CD8-positive, alpha-beta T cell (primary cell): ENCODE measurements at places on chromosomes 2 and 18.
A peak's percentile ranks its signal among the peaks of the same experiment; 100 is the strongest.

DNA sequence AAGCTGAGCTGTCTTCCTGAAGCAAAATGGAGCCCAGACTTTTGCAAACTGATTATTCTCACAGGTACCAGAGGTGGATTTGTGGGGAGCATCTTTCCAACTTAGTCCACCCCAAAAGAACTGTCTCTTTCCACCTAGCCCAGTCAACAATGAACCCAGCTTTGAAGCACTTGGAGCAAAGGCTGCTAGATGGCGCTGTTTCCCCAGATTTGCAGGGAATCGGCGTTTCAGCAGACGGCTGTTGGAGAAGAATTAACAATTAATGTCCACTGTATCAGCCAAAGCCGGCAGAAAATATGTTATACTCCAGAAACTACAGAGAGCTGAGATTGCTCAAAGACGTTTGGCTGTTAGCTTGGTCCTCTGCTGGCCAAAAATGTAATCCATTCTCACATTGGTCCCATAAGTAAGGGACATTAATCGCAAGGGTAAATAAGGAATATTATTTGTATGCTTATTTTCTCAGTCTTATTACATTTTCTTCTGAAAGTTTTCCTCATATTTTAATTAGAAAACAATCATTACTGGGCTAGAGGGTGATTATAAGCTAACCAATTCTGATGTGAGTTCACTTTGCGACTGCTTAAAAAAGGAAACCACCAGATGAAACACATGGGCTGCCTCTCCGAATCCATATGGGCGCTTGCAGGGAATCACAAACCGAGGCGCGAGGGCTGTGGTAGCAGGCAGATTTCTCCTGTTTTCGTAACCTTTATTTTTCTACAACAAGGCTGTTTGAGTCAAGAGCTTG, 423.8 kb upstream of the MEX3C start:
- peak; percentile 6 for DNase-seq

DNA sequence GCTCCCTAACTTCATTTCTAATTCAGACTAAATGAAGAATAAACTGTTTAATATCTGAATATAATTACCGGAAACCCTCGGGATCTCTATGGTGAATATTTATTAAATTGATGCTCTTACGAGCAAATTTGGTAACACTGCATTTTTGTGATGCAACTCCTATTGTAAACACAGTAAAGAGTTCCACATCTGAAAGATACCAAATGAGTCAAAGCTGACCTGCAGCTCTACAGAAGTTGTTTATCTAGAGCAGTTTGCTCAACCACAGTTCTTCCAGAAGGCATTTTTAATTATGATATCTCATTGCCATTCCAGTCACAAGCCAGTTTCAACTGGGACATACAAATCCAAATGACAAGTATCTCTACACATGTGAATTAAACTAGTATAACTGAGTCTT, 129.7 kb downstream of the PKP4 start:
- DNase-seq: no peak

GRCh38 chr2:180707884-180708205, 272.6 kb upstream of the UBE2E3 start:
- DNase-seq: no peak

DNA sequence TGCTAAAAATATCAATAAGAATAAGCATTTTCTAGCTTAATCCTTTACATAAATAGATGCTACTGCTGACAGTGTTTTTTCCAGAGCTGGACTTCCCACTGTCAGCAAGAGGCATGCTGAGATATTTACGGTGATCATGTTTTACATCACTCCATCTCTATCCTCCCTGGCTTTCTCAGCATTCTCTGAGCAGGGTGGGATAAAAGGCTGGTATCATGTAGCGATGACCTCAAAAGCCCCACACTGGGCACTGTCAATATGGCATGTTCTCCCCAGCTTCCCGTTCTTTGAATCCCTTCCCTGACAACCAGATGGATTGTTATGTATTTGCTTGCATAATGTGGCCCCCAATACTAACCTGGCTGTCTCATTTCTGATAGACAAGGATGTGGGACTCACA, 83.2 kb upstream of the EPHA4 start:
- no peak for DNase-seq

DNA sequence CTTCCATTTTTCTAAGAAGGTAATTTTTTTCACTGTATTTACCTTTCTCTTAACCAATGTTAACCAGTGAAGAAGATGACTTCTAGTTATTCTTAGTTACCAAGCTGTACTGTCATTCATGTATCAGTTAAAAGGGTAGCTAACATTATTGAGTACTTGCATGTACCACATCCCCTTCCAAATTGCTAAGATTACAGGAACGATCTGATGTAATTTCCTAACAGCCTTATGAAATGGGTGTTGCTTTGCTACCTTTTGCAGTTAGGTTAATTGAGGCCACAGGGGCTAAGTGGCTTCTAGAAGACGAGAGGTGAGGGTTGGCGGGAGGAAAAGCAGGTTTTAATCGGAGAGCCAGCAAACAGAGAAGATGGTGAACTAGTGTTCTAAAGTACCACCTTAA, 1.8 kb upstream of the SULT6B1 start:
- no peak for DNase-seq

DNA sequence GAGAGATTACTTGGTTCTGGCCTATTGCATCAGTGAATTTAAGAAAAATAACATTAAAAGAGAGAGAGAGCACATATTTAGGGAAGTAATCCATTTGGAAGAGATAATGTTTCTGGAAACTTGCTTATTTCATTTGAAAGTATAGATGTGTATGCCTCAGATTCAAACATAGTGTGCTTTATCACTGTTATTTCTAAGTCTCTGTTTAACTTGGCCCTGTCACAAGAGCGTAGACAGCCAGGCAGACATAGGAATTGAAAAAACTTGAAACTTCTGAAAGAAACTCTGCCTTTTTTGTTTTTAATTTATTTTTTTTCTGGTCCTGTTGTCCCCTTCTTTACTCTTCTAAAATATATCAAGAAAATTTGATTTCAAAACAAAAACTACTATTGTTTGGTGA, 849.1 kb downstream of the CNTNAP5 start:
- no peak for DNase-seq

DNA sequence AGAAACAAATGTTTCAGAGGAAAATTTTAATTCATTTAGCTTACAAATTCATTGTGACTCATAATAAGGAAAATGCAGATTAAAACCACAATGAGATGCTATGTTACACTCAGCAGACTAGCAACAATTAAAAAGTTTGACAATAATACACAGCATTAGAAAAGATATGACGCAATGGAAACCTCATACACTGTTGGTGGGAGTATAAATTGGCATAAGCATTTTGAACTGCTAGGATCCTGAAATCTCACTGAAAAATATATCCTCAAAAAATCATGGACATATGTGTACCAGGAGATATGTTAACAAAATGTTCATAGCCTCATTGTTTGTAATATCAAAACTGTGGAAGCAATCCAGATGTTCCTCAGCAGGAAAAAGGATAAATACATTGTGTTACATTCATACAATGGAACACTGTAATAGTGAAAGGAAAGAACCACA, 13.7 kb downstream of the CALCRL start:
- DNase-seq: no peak

DNA sequence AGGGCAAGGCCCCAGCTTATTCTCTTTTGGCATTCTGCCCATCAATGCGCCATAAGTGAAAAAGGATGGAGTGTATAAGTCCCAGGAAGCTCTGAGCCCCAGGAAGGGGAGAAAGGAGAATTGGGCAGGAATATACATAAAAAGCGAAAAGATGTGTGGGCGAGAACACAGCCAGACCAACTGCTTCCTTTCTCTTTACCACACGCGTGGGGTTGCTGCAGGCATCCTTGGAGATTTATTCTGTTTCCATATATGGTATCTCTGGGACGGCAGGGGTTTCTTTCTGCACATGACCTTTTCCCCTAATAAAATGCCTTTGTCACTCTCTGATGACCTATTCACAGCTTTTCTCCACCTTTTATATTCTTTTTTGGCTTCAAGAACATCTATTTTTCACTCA, 440.5 kb downstream of the NBAS start:
- no peak for DNase-seq

GRCh38 chr2:41955316-41956043, 92.3 kb upstream of the PKDCC start:
- DNase-seq: no peak

- DNase-seq: no peak
These were observed 144.7 kb upstream of the CREB1 start for GRCh38 chr2:207385076-207385475.

- no peak for DNase-seq
These were observed 10.7 kb upstream of the IL1RL2 start for GRCh38 chr2:102176172-102176571.

GRCh38 chr2:167147271-167147941, 259.1 kb downstream of the XIRP2 start:
- no peak for DNase-seq

DNA sequence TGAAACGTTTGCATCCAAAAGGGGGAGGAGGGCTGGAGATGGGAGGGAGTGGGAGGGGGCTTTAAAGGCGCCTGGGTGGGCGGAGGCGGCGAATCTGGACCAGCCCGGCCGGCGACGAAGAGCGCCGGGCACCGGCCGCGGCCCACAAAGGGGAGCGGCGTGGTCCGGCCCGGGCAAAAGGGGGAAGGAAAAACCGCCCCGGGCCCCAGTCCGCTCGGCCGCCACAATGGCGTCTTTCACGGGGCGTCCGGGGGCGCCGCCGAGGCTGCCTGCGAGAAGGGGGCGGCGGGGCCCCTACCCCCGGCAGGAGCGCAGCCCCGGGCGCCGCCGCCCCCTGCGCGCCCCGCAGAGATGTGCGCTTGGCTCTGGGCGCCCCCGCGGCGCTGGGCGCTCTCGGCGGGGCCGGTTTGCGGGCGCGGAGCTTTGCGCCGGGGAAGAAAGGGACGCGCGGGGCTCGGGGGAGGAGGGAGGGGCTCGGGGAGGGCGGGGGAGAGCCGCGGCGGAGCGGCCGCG, 108.1 kb upstream of the KCTD1 start:
- no peak for DNase-seq

- DNase-seq: no peak
These were observed 6.7 kb downstream of the CWC22 start for GRCh38 chr2:180000434-180000833.

DNA sequence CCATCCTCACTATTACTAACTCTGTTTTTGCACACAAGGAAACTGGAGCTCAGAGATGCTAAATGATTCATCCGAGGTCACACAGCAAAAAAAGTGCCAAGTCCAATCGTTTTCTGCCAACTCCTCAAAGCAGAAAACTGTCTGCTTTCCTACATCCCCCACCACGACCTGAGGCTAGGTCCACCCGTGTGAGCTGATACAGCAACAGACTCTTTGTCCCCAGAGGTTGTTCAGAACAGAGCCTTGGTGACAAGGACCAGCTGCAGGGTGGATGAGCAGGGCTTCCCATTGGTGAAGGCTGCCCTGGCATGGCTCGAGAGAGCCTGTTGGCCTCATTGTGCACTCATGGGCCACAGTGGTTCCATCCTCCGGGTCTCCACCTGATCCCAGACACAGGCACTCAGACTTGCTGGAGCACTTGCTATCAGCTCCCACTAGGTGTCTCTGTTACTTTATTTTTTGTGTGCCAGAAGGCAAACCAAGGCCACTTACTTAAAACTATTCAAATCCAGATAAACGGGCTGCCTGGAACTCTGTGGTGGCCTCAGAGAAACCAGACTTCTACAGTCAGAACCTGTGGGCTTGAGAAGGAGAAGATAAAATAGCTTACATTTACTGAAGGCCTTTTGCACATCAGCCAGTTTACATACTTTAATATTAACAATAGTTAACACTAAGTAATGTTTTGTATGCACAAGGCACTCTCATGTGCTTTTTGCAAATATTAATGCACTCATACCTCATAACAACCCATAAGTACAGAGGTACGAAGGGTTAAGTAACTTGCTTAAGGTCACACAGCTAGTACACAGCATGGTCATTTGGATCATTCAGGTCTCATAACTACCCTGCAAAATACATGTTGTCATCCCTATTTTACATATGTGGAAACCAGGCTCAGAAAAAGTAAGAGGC, 62.9 kb upstream of the CTIF start:
- DNase-seq: no peak

DNA sequence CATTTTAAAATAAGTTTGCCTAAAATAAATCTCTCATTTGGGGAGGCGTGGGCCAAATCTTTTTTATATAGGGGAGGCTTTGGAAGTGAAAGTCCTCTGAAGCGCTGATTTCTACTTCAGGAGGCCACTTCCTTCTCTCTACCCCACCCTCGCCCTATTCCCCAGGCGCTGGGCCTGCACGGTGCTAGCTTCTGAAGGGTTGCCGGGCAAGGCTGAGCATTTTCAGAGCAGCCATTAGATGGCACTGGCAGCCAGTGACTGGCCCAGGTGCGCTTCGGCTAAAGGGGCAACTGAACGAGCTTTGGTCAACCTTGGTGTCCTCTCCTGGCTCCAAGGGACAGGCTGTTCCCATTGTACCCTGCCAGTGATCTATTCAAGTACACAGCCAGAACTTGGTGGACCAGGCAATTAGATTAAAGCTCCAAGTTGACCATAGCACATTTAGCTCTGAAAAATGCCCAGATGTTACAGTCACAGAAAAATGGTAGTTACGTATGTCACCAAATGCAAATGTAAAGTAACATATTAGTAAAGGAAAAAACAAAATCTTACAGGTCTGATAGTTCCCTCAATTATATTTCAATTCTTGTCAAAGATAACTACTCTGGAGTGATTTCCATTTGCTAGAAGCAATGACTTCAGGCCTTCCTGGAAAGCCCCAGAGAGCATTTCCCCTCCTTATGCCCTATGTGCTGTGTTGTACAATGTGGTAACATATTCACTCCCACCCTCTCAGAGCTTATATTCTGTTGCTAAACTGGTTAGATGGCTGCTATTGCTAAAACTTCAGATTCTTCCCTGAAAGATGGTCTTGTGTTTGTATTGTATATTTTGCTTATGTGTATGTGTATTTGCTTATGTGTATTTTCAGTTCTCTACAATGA, 2.1 kb downstream of the POMC start:
- DNase-seq: peak; percentile 21

DNA sequence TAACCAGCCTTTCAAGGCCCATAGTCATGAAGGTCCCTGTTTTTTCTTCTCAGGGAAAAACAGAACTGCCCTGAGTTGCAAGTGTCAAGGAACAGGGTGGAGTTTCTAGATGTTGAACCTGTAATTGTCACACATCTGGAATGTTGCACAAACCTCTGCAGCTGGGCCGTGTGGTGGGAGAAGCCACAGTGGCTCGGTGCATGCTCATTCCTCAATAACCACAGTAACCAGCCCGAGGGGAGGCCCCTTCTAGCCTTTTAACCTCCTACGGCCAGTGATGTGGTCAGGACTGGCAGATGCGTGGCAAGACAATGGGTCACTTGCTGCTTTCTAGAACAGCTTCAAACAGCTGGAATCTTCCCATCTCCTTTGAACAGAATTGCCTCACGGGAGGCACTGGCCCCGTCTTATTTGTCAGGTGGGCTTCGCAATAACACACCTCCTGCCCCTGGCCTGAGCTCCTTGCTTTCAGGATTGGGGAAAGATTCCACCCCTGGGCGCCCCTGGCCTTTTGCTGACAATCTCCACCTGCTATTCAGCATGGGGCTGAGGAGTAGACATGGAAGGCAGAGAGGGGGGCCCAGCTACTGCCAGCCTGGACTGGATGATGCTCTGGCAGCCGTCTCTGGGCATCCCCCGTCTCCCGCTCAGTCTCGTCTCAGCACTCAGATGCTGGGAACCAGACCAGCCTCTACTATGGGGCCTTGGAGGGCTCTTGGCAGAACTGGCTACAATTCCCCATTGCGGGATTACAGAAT, 102.9 kb downstream of the KLHL29 start:
- no peak for DNase-seq
